ENCODE measurements at places on chromosomes 6 and 20.
A peak's percentile ranks its signal among the peaks of the same experiment; 100 is the strongest.

DNA sequence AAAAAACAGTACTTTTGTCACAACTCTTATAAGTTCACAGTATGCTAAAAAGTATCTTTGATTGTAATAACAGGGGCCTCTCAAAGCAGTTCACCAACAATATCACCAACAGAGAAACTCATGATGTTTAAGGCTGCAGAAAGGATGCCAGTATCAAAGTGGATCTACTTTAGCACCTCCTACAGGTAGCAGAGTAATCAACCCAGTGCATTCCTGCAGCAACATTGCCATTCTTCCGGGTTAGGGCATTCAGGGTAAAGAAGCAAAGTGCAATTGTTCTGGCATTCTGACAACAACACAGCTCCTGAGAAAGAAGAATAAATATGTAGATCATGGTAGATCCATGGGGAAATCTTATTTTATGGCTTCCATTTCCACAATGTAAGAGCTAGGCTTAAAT lies 7.6 kb upstream of the SLC17A4 start:
- DNase-seq: no peak

GRCh38 chr20:25397821-25398220 lies 7.2 kb upstream of the ABHD12 start:
- DNase-seq: no peak

GRCh38 chr6:25066593-25066992 lies 130.8 kb upstream of the RIPOR2 start:
- no peak for DNase-seq

GRCh38 chr6:87653074-87653962 lies 48.7 kb downstream of the AKIRIN2 start:
- DNase-seq: no peak

GRCh38 chr20:51888291-51888690 lies 86.0 kb upstream of the SALL4 start:
- no peak for DNase-seq

GRCh38 chr6:21594416-21595281 lies 1.1 kb downstream of the SOX4 start:
- no peak for DNase-seq

DNA sequence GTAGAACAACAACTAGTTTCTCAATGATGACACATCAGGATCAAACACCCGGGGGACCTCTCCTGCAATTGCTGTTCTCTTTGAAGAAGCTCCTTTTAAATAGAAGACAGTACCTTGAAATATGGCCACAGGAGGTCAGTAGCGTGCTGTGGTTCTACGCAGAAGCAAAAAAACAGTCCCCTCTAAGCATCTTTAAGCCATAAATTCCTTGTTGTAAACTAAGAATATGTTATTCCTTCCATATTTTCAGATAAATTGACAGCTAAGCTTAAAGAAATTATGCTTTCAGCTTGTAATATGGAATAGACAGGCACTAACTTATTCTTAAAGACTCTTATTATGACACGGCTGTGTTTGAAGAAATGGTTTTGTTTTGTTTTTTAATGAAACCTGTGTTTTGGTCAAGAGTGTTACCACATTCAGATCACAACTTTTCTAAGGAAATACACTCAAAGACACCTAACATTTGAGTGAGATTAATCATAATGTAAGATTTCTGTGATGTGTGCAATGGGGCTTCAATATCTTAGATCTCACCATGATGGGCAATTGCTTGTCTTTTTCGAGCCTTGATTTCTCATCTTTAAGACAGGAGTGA lies 49.7 kb upstream of the IL20RA start:
- DNase-seq: peak; percentile 18

DNA sequence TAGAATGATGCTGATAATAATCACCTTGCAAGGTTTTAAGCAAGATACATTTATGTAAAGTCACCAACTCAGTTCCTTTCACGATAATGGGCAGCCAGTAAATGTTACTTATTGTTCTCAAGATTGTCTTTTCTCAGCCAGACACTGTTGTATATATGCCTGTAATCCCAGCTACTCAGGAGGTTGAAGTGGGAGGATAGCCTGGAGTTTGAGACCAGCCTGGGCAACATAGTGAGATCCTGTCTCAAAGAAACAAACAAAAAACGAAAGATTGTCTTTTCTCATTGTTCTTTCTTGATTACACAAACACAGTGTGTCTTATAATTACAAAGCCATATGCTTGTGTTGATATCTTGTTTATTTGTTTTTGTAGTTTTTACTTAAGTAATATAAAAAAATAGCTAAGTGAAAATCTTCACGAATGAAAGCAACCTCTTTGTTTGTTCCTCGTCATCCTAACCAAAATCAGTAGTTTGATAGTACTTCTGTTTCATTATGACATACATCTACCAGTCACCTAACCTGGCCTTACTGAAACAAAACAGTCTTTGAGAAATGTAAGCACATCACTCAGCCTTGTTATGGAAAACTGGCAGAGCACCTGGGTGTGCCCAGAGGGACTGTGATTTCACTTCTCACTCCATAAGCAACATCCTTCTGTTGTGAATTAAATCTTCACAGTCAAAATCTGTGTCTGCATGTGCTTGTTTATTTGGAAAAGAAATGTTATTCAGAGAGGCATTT lies 436.2 kb upstream of the SOX4 start:
- DNase-seq: no peak

- no peak for DNase-seq
Observed at GRCh38 chr20:47622118-47622665, 120.5 kb downstream of the NCOA3 start.

- no peak for DNase-seq
Observed at GRCh38 chr6:102525336-102525735, 1131.8 kb downstream of the GRIK2 start.

DNA sequence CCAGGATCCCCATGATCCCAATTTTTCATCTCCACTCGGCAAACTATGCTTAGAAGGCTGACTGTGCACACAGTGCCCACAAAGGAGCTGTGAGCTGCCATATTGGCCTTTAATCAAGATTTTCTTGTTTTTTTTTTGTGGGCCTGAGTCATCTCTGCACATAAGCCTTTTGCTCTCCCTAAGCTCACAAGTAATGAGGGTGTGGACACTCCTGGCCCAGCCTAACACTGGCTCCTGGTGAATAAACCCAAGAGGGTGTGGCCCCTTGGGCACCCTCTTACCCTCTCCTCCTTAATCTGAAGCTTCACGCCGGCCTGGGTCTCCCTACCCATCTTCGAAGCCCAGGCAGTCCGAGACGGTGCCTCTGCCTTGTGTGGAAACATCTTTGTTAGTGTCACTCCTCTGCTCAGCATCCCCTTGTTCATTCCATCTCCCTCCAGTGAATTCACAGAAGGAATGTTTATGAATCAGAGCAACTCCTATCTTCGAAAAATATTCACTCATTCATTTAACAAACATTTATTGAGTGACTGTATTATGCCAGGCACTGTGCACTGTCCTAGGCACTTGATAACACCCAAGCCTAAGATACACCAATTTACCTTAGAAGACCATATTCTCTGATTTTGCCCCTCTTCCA lies 22.2 kb upstream of the MRPS10 start:
- DNase-seq: no peak

DNA sequence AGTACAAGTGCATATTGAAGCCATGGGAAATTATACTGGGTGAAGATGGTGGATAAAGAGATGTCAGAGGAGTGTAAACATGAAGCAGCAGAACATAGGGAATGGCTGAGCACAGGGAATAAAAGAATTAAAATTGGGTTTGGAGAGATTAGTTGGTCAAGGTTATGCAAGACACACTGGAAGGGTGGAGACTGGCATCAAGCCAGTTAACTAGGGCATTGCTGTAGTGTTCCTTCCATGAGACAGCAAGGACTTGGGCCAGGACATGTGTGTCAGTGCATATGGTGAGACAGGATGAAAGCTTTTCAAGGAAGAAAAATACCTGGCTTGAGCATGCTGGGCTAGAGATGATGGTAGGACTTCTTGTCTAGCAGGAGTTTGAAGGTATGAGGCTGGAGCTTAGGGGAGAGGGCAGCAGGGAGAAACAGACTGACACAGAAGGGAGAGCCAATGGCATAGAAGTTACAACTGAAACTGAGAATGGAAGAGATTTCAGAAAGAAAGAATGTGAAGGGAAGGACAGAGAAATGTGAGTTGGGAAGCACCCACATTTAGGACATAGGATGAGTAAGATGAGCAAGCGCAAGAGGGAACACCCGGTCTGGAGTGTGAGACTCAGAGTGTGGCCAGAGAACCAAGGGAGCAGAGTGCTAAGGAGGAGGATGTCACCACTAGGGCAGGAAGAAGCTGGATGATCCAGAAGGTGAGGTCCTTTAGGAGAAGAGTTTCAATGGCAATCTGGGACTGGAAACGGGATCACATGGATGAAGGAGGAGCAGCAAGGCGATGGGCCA lies 14.5 kb upstream of the TMEM170B start:
- no peak for DNase-seq

GRCh38 chr6:29696147-29697125 lies 15.5 kb upstream of the ZFP57 start:
- DNase-seq: no peak

GRCh38 chr6:135675026-135675425 lies 176.5 kb upstream of the PDE7B start:
- DNase-seq: no peak

DNA sequence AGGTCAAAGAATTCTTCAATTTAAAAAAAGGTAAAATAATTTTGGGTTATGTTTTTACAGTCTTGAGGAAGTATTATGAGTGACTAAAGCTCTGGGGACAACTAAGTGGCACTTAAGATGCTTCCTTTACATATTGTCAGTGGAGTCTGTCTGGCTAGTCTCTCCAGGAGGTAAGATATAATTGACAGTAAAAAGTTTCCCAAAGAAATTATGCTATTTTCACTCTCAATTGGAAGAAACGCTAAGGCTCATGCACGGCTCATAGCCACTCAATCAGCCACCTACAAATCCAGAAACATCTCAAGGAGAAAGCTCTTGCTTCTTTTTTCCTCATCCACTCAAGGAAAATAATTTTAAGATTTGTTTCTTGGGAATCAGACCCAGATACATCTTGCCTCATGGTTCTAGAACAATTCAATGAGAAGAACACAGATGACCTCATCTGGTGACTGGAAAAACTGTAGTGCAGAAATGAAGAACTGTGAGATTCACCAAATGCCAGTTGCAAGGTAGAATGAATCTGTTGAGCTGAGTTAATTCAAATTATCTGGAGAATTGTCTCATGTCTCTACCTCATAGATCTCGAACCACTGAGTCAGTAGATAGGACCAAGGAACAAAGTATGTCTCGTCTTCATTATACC lies 252.9 kb downstream of the TPBG start:
- DNase-seq: no peak

GRCh38 chr6:42693725-42694323 lies 28.6 kb downstream of the PRPH2 start:
- DNase-seq: no peak

GRCh38 chr6:12051861-12052368 lies 39.8 kb downstream of the HIVEP1 start:
- DNase-seq: no peak

GRCh38 chr6:42226645-42227143 lies 9.0 kb upstream of the MRPS10 start:
- DNase-seq: no peak

DNA sequence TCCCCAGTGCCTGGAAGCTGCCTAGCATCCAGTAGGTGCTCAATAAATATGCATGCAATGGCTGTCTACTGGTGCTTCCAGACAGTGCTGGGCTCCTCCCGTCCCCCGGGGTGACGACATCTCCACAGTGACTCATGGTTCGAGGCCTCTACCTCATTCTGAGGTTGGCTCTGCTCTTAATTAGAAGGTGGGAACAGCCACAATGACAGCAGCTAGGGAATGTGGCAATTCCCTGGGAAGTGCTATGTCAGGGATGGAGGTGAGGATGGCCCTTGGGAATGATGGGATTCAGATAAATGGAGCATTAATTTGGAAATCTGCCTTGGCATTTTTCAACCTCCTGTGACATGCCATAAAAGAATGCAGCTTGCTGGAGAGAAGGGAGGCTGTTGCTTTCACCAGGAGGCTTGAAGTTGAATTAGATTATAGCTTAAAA lies 43.5 kb upstream of the NFATC2 start:
- no peak for DNase-seq

GRCh38 chr6:17624396-17624795 lies 24.3 kb downstream of the FAM8A1 start:
- DNase-seq: no peak

DNA sequence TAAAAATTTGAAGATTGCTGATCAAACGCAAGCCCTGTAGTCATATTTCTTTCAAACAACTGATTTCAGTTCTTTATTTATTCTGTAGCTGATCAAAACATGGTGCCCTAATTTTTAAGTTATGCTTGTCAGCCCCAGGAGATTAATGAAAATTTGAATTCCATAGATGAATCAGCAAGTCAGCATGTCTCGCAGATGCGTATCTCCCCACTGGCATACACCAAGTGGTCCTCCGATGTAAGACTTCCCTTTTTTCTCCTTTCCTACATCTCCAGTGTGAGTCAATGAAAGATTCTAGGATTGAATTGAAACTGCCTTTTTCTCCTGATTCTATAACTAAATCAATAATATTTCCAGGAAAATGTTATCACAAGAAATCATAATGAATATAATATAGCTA lies 539.6 kb upstream of the NOX3 start:
- no peak for DNase-seq

GRCh38 chr20:8470156-8470555 lies 338.1 kb downstream of the PLCB1 start:
- DNase-seq: no peak

DNA sequence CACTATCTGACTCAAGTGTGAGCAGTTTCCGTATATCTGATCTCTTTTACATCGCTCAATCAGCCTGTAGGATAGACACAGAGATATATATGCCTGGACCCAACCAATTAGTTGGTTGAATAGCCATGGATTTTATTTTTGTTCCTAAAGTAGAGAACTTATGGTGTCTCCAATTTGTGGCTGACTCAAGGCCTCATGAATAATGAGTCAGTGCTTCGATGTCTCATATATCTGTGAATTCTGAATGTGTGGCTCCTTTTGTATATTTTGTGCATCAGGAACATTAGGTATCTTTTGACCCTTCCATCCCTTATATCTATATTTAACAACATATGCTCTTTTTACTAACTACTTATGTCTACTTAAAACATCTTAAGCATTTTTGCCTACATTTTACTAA lies 64.5 kb downstream of the OR2B2 start:
- DNase-seq: no peak

GRCh38 chr20:62141397-62142251 lies 1.6 kb downstream of the PSMA7 start:
- no peak for DNase-seq

GRCh38 chr20:4661191-4661590 lies 60.5 kb upstream of the PRND start:
- no peak for DNase-seq
